BJ (cell line): ENCODE measurements at places on chromosomes 16 and 17.

DNA sequence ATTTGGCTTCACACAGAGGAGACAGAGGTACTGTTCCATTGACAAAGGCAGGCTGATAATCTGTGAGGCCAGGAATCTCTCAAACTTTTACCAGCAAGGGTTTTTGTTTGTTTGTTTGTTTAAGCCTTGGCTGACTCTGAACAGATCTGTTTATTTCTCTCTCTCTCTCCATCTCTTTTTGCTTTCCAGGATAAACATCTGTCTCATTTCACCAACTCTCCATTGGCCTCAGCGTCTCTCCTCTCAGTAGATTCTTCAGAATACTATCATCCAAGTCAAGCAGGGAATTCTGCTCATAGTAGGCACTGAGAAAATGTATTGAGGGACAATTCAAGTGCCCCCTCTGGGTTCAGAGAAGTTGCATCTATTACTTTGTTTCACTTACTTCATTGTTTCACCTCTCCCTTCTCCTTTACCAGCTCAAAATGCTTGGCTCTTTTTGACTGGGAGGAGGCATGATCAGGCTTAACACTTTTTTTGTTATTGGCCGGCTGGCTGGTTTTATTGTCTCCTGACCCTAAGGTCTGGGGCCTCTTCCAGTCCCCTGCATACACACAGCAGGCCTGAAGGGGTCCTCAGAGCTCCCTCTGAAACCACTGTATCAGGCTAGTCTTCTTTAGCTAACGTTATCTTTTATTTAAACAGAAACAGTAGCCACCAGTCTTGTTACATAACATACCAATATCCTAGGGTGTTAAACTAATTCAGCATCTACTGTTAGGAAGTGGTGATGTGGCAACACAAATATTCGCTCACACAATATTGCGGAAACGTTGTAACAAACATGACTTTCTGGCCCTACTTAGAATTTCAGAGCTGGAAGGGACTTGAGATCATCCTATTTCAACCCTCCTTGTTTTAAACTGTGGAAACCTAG lies 2.0 kb upstream of the YPEL2 start:
- peak; percentile 33 for DNase-seq

DNA sequence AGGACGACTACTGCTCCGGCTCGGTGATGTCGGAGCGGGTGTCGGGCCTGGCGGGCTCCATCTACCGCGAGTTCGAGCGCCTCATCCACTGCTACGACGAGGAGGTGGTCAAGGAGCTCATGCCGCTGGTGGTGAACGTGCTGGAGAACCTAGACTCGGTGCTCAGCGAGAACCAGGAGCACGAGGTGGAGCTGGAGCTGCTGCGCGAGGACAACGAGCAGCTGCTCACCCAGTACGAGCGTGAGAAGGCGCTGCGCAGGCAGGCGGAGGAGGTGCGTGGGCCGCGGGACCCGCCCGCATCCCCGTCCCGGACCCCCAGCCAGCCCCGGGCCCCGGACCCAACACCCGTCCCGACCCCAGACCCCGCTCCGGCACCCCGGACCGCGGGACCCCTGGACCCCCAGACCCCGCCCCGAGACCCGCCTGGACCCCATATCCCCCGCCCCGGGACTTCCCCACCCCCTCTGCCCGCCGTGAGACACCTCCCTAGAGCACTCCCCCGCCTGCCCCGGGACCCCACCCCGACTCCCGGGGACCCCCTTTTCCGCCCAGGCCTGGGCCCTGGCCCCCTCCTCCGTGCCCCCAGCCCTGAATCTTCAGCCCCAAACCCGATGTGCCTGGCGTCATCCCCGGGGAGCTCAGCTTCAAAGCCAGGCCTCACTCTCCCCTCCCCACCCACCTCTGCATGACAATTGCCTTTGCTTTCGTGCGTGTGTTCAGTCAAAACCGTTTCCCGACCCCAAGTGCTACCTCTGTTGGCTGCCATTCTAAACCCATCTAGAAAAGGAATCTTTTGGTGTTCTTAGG lies 594 bp downstream of the MAPK8IP3 start:
- DNase-seq, result no peak

- DNase-seq, result no peak
Measured at GRCh38 chr16:13743571-13743970, 176.4 kb upstream of the ERCC4 start.

- DNase-seq, result no peak
Measured at GRCh38 chr17:28295677-28296578, 23.1 kb upstream of the TMEM97 start.

DNA sequence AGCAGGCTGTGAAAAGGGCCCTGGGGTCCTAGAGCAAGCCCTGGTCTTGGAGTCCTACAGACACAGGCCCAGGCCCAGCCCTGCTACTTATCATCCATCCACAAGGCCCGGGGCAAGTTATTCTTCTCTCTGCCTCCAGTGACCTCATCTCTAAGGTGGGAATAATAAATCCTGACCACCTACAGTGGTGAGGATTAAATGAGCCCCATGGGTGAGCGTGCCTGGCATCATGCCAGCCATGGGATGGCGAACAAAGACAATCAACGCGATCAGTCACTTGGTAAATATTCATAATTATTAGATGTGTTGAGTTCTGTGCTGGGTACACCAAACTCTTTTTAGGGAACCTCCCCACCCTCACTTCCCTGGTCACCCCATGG lies 5.5 kb downstream of the KRT15 start:
- no peak for DNase-seq

DNA sequence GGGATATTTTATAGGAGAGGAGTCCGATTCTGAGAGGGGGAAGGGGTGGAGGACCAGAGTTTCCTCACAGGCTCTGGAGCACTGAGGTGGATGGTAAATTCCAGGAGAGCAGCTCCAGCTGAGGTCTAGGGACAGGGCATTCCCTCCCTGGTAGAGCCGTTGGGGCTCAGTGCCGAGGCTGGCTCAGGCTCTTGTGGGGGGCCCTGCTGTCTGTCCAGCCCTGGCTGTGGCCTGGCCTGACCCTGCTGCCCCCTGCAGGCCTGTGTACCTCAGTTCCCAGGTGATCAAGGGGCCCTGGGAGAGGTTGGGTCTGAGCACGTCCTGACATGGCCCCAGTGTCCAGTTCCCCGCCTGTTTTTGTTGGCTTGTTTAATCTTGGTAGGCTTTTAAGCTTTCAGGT lies 16.8 kb downstream of the ZNF750 start:
- no peak for DNase-seq

- peak; percentile 32 for DNase-seq
Measured at GRCh38 chr16:53913099-53913870, 209.3 kb downstream of the FTO start.

- no peak for DNase-seq
Measured at GRCh38 chr16:728131-728889, 1.4 kb downstream of the HAGHL start.

GRCh38 chr17:80108036-80108971 lies 6.9 kb downstream of the GAA start:
- no peak for DNase-seq

DNA sequence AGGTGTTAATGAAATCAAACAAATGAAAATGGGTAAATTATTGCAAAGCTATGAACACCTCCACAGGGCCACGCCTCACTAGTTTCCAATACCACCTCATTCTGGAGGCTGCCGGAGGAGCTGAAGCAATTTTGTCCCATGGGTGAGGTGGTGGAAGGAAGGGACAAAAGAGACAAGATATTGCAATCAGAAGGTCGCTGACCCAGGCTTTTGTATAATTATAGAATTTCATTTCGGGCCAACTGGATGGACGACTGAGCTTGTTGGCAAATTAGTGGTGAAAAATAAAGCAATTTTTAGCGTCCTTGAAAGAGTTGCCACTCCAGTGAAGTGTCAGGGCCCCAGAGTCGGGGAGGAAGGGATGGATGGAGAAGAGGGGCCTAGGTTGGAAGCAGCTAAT lies 147.9 kb downstream of the CYLD start:
- no peak for DNase-seq

DNA sequence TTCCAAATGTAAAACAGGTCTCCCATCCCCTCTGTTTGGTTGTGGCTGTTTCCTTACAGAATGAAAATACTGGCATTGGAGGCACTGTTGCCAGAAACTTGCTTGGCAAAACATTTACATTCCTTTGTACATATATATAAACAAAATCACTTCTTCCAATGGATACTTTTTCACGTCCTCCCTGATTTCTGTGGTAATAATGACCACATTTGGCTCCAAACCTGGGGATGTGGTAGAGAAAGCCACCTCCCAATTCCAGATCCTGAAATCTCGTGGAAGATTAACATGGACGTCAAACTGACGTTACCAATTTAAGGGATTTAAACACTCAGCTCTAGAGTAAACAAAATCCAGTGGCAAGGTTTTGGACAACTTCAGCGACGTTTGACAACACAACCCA lies 370.8 kb upstream of the ZFHX3 start:
- DNase-seq, result no peak

DNA sequence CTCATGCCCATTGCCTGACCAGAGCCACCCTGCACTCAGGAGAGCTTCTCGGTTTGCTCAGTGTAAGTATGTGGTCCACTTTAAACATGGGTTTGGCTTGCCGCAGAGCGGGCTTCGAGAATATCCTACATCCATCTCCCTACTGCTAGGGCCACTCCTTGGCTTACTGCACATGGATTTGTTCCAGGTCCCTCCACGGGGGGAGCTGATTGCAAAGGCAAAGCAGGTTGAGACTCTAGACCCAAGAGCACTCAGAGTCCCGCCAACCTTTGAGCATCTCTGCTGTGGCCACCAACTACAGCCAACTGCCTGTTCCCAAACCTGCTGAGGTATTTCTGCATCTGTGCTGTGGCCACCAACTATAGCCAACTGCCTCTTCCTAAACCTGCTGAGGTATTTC lies 26.4 kb downstream of the RNF135 start:
- DNase-seq, result no peak

DNA sequence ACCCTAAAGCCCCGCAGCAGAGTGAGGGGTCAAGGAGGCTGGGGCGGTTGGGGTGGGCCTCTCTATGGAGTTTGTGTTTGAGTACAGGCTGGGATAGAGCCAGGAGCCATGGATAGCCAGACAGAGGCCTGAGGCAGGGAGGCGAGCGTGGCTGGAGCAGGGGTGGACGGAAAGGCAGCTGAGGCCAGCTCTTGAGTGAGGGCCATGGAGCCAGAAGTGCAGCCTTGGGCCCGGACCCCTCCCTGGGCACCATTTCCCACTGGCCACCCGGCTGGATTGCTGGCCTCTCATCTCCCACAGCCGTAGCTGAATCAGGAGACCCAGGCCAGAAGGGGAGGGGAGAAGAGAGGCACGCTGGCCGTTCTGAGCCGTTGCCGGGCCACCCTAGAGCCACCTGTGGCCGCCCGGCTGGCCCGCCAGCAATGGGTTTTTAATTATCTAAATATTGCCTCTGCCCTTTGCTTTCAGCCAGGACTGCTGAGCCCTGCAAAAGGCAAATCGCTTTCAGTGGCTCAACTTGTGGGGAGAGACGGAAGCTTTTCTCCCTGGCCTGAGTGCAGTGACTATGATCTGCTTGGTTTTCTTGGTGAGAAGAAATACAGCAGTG lies 75.2 kb upstream of the GSE1 start:
- DNase-seq, result no peak

DNA sequence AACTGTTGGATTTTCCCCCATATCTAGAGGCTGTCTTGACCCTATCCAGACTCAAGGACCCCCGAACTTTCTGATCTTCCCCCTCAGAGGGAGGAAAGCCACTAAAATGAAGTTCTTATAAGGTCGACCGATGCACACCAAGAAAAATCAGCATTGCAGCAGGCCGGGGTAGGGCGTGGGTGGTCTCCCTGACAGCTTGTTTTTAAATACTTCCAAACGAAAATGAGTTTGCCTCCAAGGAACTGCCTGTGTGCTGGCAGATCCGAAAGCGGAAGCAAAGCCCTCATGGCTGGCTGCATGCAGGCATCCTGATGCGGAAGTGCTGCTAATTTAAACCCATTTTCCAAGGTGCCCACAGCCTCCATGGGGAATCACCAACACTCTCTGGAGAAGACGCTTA lies 374.3 kb upstream of the XYLT1 start:
- no peak for DNase-seq

- no peak for DNase-seq
Measured at GRCh38 chr17:71023249-71024030, 854.1 kb downstream of the KCNJ2 start.

GRCh38 chr17:51507444-51507843 lies 247.1 kb downstream of the UTP18 start:
- DNase-seq, result no peak

DNA sequence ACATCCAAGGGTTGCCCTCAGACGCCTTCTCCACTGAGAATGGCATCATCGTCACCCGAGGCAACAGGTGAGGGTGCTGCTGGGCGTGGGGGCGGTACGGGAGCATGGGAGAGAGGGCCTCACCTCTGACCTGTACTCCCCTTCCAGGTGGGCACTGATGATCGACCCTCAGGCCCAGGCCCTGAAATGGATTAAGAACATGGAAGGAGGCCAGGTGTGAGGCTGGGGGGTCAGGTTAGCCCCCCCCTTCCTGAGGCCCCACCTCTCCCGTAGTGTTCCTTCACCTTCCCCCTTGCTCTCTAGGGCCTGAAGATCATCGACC lies 16.4 kb upstream of the KDM6B start:
- no peak for DNase-seq

GRCh38 chr17:4786106-4786511 lies at the start of gene VMO1:
Gene VMO1, minus strand, starts transcription at chr17:4786364. Its CDS starts 12 bp downstream, at chr17:4786352.
- no peak for DNase-seq

DNA sequence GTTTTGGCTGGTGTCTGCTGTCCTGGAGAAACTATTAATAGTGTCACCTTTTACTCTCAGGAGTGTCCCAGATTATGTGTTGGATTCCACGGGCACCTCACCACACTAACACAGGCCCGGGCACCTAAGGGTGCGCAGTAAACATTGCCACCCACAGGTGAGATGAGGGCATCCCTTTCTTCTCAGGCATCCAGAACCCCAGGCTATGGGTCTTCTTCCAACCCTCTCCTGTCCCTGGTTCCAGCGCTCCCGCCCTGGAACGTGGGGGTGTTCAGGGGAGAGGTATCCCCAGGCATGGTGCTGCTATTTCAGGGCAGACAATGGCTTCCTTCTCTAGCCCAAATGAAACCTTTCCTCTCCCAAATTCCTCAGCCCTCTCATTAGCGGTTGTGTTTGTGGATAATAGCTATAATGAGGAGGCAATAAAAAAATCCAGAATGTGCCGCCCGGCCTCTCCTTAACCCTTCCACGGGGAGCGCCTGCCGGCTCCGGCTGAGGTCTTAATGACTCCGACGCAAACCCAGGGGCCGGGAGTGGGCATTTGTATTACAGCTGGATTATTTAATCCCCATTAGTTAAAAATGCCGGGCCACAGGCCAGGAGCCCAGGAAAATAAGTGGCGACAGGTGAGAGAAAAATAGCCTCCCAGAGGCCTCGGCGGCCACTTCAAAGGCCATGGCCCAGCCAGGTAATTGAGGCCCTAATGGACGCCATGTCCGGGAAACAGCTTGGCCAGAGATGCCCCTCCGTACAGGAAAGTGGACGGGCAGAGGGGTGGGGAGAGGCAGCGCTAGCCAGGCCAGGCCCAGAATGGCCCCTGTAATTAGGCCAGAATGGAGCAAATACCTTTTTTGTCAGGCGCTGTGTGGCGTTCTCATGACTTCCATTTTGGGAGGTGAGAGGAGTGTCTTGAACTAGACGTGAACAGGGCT lies 102.8 kb downstream of the IRX5 start:
- no peak for DNase-seq

GRCh38 chr17:43759836-43760235 lies 1.2 kb upstream of the SOST start:
- no peak for DNase-seq
